ENCODE measurements at places on chromosomes 4 and X.
A peak's percentile ranks its signal among the peaks of the same experiment; 100 is the strongest.

- no peak for DNase-seq
Observed at GRCh38 chr4:167838686-167839085, 253.7 kb upstream of the ANXA10 start.

DNA sequence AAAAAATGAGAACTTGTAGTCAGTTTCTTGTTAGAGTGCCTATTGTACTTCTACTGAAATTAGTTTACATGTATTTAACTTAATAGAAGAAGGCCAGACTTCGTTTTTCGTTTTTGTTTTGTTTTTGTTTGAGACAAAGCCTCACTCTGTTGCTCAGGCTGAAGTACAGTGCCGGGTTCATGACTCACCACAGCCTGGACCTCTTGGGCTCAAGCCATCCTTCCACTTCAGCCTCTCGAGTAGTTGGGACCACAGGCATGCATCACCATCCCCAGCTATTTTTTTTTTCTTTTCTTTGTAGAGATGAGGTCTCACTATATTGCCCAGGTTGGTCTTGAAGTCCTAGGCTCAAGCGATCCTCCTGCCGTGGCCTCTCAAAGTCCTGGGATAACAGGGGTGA lies 793.9 kb downstream of the ADGRL3 start:
- no peak for DNase-seq

DNA sequence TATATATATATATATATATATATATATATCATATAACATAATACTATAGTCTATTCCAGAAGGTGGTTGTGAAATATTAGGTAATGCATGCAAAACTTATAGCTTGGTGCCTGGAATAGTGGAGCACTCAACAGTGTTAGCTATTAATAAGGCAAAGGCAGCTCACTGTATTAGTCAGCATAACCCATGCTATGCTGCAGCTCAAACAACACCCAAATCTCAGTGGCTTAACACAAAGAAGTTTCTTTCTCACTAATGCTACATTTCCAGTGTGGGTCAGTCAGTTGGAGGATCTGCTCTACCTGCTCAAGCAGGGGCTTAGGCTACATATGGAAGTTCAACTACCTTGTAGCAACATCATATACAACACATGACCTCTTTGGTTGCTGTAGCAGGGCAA lies 5.2 kb upstream of the RPGR start:
- DNase-seq = no peak

DNA sequence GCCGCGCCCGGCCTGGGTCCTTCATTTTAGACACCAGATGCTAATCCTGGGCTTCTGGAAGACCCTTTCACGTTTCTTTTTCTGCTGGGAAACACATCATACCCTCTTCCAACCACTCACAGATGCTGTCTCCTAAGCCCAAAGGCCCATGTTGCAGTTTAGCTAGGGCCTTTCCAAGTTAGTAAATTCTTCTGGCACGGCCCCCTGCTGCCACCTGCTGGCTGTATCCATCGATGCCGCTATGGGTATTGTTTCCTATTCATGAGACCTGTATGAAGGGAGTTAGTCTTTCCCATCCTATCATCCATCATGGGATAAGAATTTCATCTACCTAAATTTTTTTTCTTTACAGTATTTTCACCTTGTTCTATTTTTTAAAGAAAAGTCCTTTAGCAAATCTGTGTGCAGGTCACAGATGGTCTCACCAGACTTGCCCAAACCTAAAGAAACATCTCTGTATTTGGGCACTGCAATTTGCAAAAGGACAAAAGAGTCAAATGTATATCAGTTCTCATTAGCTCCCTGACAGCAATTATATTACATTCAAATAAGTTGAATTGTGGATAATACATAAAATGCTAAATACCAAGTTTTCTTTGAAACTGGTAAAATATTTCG lies 37.8 kb upstream of the SLC9A7 start:
- peak; percentile 53 for DNase-seq

DNA sequence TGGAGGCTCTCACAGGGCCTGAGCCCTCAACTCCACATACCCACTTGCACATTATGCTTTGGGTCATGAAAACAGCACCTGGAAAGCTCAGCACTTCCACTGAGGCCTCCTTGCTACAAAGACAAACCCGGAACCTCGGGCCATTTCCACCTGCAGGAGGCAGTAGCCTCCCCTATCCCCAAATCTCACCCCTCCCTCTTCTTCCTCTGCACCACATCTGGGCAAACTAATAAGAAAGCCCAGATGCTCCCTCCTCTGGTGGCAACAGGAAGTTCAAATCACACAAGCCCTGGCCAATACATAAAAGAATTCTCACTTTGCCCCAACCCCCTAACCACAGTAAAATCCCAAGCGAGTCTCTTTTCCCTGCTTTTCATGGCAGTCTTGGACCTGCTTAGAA lies 136.4 kb downstream of the MAPK10 start:
- DNase-seq = no peak

GRCh38 chr4:87659247-87659931 lies 9.3 kb downstream of the DMP1 start:
- DNase-seq = no peak

- no peak for DNase-seq
Observed at GRCh38 chr4:151801547-151802516, 41.0 kb upstream of the GATB start.

DNA sequence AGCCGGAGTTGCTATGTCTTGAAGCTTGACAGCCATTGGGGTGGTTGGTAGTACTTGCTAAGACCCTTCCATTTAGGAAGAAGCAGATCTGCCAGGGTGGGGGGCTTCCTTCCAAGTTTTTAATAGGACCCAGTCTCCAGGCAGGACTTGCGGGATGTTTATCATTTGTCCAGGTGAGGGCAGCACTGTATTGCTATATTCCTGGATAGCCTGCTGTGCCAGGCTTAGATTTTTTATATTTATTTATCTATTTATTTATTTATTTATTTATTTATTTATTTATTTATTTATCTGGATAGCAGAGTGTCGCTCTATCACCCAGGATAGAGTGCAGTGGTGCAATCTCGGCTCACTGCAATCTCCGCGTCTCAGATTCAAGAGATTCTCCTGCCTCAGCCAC lies 87.4 kb upstream of the CT45A1 start:
- DNase-seq = no peak

DNA sequence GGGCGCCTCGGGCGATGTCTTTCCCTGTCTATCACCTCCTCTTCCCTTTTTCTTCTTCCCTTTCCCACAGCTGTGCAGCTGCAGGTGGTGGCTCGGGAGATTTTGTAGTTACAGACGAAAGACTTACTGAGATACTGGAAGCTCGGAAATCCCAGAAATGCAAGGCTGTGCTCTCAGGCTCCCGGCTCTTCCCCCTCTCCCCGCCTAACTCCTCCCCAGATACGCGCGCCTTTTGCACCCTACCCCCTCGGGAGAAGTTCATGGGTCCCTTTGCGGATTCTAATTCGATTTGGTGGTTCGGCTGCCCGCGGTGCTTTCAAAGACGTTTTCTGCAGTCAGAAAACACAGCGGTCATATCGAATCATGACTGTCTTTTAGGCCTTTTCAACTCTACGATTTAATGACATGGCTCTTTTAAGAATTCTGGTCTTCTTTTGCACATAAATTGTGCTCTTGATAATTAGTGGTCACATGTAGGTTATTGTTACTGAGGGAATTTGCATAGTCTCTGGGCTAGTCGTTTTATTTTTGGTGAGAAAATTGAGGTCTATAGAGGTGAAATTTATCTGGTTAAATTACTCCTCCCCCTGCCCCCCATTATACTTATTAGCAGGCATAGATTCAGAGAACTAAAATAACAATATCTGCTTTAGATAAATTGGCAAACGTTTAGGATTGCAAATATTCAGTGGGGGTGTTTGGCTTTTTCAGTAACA lies 1.6 kb downstream of the SEPTIN11 start:
- no peak for DNase-seq

DNA sequence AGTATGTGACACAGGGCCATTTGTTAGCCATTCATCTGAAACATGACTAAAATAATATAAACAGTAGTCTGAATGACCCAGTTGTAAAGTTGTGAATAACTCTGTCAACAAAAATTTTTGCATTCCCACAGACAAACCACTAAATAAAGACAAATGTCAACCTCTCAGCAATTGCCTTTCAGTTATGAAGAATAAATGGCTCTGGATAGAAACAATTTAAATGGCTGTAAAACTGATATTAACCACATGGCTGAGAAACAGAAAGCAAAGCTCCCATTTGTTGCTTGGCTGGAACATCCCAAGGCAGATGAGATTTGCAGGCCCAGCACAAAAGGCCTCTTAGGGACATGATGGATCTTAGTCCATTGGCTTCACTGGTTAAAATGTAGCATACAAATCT lies 296.3 kb downstream of the GALNTL6 start:
- no peak for DNase-seq

- DNase-seq = no peak
Observed at GRCh38 chr4:144202081-144202480, 61.6 kb upstream of the GYPA start.

Measured in retina (tissue), 1 donor.